ENCODE measurements at places on chromosomes 5 and 9. TPM values are rescaled to one million over a fixed set of nuclear protein-coding genes. Genes with fewer than 3 reads are reported as not detected.

Gene KLF9
- total RNA-seq = 16.4 TPM

Gene LCN1
- total RNA-seq = not detected

Gene PLAC8L1
- total RNA-seq = not detected

Gene SPATA24
- 3.5 TPM for total RNA-seq

Gene PHF24
- total RNA-seq = under 0.01 TPM

Gene SH2D3C
- 0.08 TPM for total RNA-seq

Gene SPATA31A3
- total RNA-seq = not detected

Gene HACD4
- total RNA-seq = 1.4 TPM

Gene PCDHB4
- 0.23 TPM for total RNA-seq

Gene KCNIP1
- total RNA-seq = not detected

Gene ARL14EPL
- not detected for total RNA-seq

Gene ECSCR
- total RNA-seq = 12.6 TPM

Gene DNAH5
- 0.12 TPM for total RNA-seq

Gene RANBP3L
- 0.08 TPM for total RNA-seq

Gene SLC38A9
- total RNA-seq = 22.8 TPM

Gene IPO11
- 26.3 TPM for total RNA-seq

Gene ZNF883
- 2.6 TPM for total RNA-seq

Gene CTSL
- 97.5 TPM for total RNA-seq
